ENCODE measurements at places on chromosomes 7 and 10. TPM values are rescaled to one million over a fixed set of nuclear protein-coding genes. Genes with fewer than 3 reads are reported as not detected.

The WAPL gene
- total RNA-seq, result 10.8 TPM

GRCh38 chr10:125795128-125795527 is 19.5 kb upstream of the MMP21 start:
- no peak for DNase-seq

- no peak for DNase-seq
These were observed 38.6 kb downstream of the NEBL start for GRCh38 chr10:20858292-20859124.

GRCh38 chr7:159070431-159071148 is 74.1 kb downstream of the VIPR2 start:
- DNase-seq, result no peak

The CCDC3 gene
- total RNA-seq, result 0.94 TPM

GRCh38 chr10:35523670-35524225 is 81.4 kb upstream of the GJD4 start:
- no peak for DNase-seq

DNA sequence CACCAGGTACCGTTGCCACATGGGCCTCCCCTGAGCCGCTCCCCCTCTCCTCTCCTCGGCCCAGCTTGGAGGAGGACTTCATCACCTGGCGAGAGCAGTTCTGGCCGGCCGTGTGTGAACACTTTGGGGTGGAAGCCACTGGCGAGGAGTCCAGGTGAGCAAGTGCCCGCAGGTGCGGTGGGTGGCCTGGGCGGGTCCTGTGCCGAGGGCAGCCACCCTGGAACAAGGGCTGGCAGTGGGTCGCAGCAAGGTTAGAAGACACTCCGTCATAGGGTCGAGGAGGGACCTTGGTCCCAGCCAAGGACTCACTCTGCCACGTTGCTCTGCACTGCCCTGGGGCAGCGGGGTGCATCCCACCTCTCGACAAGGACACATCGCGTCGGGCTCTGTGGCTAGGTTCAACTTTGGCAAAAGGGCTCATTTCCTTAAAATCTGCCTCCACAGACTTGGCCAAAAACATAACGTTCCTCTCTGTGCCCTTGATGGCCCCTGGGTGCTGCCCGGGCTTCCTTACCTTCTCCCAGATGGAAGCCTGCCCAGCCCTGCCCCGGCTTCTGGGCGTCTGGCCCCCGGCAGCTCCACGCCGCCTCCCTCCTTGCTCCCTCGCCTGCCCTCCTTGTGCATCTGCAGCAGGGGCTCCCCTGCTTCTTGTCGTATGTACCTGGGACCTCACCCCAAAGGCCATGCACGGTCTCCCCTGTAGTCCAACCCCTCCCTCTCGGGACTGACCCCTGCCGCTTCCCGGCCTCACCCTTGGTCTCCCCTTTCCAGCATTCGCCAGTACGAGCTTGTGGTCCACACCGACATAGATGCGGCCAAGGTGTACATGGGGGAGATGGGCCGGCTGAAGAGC is 12.7 kb downstream of the TMEM120A start:
- DNase-seq, result no peak

GRCh38 chr10:2340831-2341647 is 603.7 kb upstream of the ADARB2 start:
- DNase-seq, result no peak

GRCh38 chr7:6653071-6654003 is 16.2 kb downstream of the ZNF316 start:
- no peak for DNase-seq

DNA sequence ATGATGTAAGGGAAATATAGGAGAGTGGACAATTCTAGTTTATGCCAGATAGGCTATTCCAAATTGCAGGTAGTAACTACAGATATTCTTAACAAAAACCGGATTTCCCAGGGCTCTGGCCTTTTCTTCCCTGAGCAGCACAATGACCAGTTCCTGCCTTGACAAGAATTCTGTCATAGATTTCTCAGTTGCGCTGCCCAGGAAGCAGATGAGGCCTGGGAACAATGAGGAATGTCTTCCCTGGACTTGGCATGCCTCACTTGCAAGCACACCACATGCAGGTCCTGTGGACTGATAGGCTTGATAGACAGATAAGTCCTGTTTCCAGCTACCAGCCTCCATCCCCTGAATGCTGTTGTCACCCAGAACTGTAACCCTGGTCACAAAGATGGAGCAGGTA is 174.5 kb upstream of the PRSS58 start:
- no peak for DNase-seq

The MMD2 gene
- not detected for total RNA-seq
